ENCODE measurements at places on chromosomes 5 and 9. TPM values are rescaled to one million over a fixed set of nuclear protein-coding genes. Genes with fewer than 3 reads are reported as not detected.

The CCNI2 gene
- 1.6 TPM for total RNA-seq

- DNase-seq, result no peak
Observed at GRCh38 chr5:157487358-157487757, 27.3 kb downstream of the NIPAL4 start.

The SPACA9 gene
- total RNA-seq, result 6.9 TPM

The MRNIP gene
- 18.7 TPM for total RNA-seq

DNA sequence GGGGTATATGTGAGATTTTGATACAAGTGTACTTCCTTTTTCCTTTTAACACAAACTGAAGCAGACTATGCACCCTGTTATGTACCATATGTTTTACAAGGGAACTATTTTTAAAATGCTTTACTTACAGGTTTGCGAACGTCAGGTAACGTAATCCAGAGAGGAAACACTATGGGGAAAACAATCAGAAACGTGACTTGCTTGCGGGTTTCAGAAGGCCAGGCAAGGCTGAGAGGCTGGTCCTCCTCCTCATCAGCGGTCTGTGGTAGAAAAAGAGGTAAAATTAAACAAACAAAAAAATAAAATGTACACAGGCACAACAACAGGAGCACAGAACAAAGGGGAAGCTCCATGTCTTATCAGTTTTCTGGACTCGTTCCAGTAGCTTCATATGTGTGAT, 141.2 kb downstream of the ACER2 start:
- no peak for DNase-seq

The ADGRD2 gene
- not detected for total RNA-seq

DNA sequence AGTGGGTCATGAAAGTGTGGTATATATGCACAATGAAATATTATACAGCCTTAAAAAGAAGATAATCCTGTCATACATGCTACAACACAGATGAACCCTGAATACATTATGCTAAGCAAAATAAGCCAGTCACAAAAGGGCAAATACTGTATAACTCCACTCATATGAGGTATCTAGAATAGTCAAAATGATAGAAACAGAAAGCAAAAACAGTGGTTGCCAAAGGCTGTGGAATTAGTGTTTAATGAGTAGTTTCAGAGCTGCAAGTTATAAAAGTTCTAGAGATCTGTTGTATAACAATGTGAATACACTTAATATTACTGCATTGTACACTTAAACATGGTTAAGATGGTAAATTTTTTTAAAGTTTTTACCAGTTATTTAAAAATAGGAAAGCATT, 135.0 kb downstream of the OXCT1 start:
- DNase-seq, result no peak

DNA sequence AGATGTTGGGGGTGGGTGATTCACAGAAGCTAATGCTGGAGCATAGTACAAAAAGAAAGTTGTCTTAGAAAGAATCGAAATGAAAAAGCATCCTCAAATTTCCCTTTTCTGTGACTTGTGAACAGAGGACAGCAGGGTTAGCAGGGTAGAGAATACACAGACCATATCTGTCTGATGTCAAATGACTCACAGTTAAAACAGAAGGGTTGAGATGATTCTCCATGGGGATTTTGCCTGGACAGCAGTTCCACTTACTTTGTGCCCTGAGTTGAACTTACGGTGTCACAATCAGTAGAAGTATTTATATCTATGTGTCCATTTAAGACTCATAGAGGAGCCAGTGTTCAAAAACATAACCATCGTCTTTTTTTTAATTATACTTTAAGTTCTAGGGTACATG, 801.6 kb downstream of the KCTD16 start:
- no peak for DNase-seq

DNA sequence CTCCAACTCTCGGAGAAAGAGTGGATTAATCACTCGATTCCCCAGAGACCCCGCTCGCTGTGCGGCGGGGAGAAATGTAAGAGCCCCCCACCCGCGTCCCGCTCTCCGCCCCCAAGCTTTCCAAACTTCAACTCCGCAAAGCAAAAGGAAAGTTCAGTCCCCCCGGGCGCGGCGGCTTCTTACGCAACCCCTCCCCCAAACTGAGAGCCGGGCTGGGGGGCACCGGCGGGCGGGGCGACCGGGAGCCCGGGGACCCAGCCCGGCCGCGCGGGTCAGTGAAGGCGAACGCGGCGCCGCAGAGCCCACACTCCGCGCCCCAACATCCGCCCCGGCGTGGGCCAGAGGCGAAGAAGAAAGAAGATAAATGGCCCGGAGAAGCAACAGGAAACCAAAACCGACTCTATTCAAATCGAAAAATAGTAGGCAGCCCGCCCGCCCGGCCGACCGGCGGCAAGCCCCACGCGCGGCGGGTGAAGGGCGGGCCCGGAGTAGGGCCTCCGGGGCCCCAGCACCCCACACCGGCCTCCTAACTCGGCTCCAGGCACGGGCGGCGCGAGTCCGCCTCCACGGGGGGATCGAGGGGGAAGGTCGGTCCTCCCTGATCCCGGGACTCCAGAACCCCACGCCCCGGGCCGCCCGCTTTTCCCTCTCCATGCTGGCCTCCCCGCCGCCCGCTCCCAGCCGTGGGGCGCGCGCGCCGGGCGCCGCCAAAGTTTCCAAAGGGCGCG, 720 bp downstream of the NOTCH1 start:
- DNase-seq, result no peak

GRCh38 chr5:72009280-72009679, 98.0 kb upstream of the MAP1B start:
- no peak for DNase-seq

The LRRC26 gene
- not detected for total RNA-seq

GRCh38 chr9:127612939-127613582, 984 bp downstream of the STXBP1 start:
- DNase-seq, result no peak

- no peak for DNase-seq
Observed at GRCh38 chr5:16437977-16438376, 27.6 kb downstream of the ZNF622 start.

DNA sequence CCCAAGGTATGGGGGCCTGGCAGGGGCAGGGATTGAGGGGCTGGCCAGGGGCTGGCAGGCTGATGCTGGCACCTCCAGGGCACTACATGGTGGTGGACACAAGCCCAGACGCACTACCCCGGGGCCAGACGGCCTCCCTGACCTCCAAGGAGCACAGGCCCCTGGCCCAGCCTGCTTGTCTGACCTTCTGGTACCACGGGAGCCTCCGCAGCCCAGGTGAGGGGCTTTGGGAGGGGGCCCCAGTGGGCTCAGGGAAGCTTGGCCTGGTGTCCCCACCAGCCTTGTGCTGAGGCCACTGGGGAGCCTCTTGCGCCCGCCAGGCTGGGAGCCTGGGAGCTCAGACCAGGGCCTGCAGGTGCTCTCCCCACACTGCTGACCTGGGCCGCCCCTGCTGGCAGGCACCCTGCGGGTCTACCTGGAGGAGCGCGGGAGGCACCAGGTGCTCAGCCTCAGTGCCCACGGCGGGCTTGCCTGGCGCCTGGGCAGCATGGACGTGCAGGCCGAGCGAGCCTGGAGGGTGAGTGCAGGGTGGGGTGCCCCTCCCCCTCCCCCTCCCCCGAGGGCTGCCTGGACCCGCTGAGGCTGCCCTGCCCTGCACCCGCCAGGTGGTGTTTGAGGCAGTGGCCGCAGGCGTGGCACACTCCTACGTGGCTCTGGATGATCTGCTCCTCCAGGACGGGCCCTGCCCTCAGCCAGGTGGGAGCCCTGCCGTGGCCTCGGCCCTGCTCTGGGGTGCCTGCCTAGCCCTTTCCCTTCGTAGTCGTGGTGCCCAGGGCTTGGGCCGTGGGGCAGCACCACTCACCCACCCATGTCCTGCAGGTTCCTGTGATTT, 5.7 kb downstream of the MAMDC4 start:
- DNase-seq, result no peak

The SLC22A4 gene
- total RNA-seq, result 2.3 TPM

DNA sequence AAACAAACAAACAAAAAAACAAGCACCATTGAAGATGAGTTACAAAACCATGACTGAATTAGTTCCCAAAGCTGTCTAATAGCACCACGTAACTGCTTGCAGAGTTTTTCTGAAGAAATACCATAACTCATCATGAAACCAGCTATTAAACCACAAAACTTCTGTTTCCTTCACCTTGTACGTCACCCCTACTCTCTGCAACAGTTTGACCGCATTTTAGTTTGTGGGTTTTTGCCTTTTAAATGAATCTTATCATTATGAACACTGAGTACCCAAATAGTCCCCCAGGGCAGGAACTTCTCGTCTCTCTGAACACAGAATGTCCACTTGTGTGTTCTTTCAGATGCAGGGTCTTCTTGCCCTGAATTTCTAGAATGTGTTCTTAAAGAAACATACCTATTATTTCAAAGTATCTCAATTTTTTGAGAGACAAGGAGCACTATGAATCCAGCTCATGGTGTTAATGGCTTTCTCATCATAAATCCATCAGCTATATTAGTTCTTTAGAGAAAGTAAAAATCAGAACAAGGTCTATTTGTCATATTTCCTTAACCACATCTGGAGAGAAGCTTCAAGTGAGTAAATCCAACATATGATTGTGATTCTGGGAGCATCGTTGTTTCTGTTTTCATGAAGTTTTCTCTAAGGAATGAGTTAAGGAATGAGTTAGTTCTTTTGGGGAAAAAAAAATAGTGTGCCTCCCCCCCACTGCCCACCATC, 210.6 kb downstream of the AUH start:
- no peak for DNase-seq

- DNase-seq, result no peak
Observed at GRCh38 chr5:39905356-39905755, 480.6 kb upstream of the DAB2 start.

The PAM gene
- total RNA-seq, result 109 TPM

DNA sequence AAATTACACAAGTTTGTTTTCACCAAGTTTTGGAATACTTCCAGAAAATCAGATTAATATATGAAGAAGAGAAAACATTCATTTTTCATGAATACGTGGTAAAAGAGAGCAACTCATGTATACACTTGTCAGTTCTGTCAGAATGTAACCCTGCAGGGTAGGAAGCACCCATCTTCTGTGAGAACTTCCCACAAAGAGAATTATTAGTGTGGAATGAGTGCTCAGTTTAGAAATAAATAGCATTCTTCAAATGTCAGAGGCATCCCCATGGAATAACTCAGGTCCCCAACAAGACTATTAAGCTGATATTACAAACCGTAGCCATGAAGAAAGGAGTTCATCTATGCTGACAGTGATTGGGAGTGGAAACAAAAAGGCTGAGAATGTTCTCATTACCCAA, 45.2 kb downstream of the EPB41L4A start:
- DNase-seq, result no peak

The RASGRF2 gene
- total RNA-seq, result 5.4 TPM

The YIPF5 gene
- 41.1 TPM for total RNA-seq

- no peak for DNase-seq
Observed at GRCh38 chr9:85016384-85017006, 347.0 kb downstream of the NTRK2 start.

DNA sequence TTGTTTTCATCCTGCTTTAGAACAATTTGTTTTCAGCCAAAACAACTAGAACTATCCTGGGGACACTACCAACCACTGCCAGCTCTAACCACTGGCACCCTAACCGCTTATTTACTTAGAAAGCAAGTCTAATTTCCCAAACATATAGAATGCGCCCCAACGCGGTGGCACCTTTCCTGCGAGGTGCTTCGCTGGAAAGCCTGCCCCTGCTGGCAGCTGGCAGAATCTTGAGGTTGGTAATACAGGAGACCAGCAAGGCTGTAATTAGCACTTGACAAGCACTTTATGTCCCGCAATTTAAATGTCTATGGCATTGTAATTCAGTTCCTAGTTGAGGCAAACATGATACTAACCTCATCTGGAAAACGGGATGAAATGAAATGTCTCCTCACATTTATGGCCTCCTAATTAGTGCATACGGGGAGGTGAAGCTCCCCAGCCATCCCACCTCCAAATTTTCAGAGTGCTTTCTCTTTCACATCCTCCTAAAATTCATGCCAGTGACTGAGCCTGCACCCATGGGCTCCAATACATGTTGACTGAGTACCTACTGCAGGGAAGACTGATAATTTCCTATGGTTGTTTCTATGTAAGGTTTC, 30.4 kb downstream of the GABBR2 start:
- DNase-seq, result no peak

DNA sequence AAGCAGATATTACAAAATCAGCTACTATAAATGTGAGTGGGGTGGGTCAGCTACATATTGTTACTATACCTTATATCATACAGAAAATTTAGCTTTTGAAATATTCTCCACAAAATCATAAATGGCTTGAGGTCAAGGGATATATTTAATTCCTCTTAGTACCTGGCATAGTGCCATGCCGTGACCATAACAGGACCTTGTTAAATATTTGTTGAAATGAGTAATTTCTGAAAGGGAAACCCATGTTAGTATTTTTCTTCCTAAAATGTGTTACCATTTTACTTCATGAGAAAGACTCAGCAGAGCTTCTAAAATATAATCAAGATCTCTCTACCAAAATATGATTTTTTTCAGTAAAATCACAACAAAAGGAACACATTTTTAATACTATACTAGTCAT, 14.8 kb downstream of the ATP10B start:
- no peak for DNase-seq

The PCDHGA4 gene
- total RNA-seq, result 3.6 TPM

GRCh38 chr9:78918976-78919375, 622.1 kb downstream of the PSAT1 start:
- no peak for DNase-seq

DNA sequence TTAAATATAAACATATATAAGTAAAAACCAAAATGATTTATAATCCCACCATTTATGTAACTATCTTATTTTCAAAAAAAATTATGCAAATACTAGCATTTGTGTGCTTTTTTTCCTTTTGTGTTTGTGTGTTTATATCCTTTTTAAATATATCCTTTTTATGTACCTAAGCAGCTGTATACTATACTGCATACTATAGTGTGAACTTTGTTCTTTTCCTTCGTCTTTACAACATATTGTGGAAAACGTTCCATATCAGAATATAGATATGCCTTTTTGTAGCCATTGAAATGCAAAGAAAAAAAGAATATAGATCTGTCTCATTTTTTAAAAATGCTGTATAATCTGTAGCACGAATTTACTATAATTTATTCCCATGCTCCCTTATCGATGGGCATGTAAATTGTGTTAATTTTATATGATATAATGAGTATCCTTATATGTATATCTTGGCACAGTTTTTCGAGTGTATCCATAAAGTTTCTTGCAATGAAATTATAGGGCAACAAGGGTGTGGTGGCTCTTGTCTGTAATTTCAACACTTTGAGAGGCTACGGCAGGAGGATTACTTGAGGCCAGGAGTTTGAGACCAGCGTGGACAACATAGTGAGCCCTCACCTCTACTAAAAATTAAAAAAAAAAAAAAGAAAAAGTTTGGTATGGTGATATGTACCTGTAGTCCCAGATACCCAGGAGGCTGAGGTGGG, 83.3 kb downstream of the STK32A start:
- no peak for DNase-seq

DNA sequence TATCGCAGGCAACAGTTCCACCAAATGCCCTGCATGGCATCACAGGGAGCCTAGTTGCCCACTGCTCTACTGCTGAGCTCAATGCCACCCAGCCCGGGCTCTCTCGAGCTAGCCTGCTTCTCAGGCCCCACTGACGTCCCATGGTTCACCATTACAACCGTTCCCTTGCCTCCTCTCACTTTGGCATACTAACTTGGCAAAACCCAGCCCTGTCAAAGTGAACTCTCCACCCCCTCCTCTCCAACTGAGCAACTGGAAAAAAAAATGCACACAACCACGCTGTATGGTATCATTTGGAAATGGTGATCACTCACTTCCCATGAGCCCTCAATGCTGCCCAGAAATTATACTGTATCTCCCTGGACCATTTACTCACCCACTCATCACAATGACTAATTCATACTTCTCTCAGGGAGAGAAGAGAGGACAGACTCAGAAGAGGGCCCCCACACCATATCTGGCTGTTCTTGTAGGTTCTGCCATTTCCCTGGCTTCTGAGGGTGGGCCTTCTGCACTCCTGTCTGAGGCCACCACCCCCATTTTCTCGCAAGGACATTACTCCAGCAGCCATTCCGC, 51.4 kb upstream of the RARS1 start:
- DNase-seq, result no peak

All from kidney epithelial cell (primary cell).